ENCODE measurements at places on chromosomes 4 and X.

DNA sequence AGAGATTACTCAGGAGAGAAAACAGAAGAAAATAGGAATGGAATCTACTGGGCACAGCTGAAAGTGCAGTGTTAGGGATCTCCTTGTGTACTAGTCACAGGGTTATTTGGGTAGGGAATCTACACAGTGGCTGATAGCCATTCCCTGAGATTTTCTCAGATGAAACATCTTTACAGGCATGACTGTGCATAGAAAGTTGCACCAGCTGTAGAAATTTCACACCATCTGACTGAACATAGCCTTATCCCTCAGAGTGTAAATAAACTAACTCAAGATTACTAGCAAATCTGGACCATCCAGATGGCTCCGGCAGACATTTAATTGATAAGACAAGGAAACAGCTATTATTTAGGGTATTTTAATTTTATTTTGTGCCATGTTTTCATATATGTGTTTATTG is 2053.5 kb upstream of the TENM3 start:
- no peak for DNase-seq

- DNase-seq: no peak
Observed at GRCh38 chr4:40199179-40199670, 2.4 kb downstream of the RHOH start.

- no peak for DNase-seq
Observed at GRCh38 chrX:83469551-83469950, 38.5 kb upstream of the POU3F4 start.

DNA sequence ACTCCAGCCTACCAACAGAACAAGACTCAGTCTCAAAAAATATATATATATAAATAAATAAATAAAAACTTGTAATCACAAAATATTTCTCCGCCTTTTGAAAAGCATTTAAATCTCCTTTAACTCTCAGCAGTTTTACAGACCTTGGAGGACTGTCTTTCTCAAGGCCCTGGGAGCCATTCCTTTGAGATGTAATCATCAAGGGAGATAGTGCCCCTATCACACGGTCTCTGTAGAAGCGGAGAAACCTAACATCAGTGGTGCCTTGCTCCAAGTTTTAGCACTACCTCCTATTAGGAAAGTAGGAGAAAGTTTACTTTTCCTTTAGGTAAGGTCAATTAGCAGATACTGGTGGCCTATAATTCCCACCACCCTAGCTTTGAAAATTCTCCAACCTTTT is 58.5 kb downstream of the ANTXR2 start:
- DNase-seq: no peak

DNA sequence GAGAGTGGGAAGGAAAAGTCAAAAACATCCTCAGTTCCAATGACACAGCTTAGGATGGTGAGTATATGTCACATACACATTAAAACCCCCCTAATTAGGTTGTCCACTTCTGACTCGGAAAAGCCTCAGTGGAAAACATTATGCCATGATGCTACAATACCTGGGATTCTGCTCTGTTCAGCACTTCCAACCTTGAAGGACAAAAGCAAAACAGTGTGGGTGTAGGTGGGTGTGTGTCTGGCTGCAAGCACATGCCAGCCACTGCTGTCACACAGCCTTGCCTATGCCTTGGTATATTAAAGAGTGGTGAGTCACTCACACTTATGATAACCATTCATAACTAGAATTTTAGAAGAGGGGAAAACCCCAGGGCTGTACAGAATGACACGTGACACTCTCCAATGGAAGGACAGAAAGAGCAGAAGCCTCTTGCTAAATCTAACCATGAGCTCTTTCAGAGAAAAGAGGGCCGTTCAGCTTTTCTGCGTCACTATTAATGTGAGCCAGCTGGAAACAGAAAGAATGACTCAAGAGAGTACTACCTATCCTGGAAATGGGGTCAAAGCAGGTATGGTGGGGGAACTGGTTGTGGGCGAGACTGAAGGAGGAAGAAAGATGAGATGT is 159.6 kb downstream of the TET2 start:
- no peak for DNase-seq

- no peak for DNase-seq
Observed at GRCh38 chrX:67207912-67208311, 335.9 kb upstream of the AR start.

GRCh38 chrX:10945498-10945897 is 165.6 kb upstream of the HCCS start:
- DNase-seq: no peak

DNA sequence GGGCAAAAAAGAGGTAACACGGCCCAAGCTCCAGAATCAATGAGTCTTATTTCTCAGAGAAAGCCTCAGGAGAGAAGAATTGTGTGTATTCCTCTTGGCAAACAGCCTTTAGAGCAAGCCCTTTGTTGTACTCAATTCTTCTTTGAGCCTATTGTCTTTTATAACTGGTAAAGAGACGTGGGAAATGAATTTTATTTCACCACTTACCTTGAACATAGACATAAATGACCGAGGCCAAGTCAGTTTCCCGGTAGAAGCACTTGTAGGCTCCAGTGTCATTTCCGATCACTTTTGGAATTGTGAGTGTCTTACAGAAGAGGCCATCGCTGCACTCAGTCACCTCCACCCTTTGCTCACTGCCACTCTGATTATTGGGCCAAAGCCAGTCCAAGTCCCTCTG is 7.0 kb downstream of the KDR start:
- DNase-seq: no peak

- no peak for DNase-seq
Observed at GRCh38 chrX:128897621-128898020, 625.7 kb downstream of the SMARCA1 start.

DNA sequence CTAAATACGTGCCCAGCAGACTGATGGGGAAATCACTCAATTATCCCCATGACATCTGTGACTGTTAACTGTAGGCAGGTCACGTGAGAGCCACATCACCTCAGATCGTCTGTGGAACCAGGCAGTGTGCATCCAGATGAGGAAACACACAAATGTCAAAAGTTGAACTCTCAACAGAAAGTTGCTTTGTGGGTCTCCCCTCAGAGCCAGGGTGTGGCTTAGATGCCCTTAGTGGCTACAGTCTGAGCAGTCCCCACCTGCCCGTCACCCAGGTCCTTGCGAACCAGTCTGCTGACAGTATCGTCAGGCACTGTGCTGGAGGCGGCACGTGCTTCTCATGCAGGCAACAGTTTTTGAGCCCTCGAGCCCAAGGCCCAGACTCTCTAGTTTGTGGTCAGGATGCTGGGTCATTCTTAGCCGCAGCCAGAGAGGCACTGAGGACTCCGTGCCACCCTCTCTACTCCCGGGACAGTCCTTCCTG is 10.8 kb downstream of the TMEM187 start:
- DNase-seq: no peak

DNA sequence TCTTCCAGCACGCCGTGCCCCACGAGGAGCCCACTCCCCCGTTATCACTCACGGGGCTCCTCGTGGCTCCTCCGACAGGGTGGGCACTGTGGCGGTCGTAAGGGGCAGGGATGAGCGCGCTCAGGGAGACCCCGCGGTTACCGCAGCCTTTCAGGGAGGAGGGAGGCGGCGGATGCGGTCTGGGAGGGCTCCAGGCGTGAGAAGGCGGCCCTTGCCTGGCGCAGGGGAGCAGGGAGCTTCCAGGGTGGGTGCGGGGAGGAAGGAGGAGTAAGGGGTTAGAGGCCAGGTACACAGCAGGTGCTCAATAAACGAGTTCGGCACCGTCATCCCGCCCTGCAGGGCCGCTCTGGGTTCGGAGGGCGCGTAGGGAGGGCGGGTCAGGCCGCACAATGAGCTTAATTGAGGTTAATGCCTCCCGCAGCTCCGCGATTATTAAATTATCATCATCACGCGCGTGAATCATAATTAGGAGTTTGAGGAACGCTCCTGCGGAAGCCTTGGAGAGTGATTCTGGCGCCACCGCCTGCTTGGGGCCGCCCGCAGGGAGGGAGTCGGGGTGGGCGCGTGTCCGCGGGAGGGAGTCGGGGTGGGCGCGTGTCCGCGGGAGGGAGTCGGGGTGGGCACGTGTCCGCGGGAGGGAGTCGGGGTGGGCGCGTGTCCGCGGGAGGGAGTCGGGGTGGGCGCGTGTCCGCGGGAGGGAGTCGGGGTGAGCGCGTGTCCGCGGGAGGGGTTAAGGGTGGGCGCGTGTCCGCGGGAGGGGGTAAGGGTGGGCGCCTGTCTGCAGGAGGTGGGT is 7.6 kb upstream of the NKX1-1 start:
- DNase-seq: no peak

DNA sequence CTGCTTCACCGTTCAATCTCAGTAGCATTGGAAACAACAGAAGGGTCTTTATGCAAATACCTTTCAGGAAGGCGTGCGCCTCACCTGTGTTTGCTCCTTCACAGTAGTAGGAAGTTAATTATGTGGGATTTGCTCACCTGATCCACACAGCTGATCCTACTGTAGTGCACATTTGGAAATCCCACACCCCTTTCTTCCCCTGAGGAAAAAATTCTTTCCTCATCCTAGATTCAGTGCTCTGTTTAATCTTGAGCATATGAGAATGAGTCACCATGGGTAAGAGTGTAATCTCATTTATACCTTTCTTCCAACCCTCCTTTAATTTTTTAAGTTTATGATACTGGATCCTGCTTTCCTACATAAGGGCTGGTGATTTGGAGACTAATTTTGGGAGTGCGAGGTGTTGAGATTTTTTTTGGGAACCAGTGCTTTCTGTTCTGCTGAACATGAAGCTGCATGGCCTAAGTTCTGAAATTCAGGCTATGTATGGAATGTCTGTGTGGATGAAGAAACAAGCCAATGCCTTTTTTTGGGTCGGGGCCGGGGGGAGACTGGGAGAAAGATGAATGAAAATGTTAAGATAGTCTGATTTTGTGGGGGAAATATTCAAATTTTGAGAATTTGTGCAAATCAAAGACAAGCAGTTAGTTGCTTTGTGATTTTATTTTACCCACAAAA is 19.0 kb downstream of the GAB1 start:
- DNase-seq: no peak
